ENCODE measurements at places on chromosomes 16 and 17.

DNA sequence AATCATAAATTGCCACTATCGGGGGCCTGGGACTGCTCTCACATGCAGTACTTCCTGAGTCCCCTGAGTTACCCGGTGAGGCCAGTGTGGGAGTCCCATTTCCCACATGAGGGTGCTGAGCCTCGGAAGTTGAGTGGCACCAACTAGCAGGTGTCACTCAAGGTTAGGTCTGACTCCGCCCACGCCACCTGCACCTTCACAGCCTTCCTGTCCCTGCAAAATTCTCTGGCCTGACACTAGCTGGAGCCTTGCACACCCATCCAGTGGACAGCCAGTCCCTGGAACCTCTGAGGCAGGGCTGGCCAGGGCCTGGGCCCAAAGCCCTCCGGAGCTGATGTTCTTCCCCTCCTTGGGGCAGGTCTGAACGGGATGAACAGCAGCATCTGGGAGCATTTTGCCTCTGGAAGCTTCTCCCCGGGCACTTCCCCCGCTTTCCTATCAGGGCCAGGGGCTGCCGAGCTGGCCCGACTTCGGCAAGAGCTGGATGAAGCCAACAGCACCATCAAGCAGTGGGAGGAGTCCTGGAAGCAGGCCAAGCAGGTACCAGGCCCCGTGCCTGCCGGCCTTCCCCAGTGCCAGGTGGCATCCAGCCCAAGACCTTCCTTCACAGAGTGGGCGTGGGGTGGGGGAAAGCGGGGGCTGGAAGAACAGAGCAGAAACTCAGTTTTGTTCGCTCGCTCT, 21.9 kb downstream of the UNC13D start:
- peak; percentile 26 for DNase-seq

DNA sequence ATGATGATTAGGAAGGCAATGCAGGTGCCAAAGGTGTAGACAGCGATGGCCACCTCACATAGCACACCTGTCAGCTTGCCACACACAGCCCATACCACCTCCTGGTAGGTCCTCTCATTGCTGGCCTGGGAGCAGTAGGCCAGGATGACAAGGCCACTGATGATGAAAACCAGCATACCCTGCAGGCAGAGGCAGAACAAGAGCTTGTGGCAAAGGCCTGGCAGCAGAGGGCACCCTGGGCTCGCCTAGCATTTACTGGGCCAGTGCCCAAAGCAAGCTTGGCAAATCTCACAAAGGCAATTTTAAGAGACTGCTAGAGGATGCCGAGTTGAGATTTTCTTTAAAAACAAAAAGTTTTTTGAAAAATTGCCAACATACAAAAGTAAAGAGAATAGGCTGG, 5.9 kb downstream of the SLC38A7 start:
- no peak for DNase-seq

GRCh38 chr16:14109077-14109775, 38.1 kb downstream of the MRTFB start:
- no peak for DNase-seq

- DNase-seq: peak; percentile 34
Observed at GRCh38 chr16:11114366-11115164, 141.4 kb downstream of the SOCS1 start.

GRCh38 chr17:18300725-18301480, 13.9 kb downstream of the TOP3A start:
- DNase-seq: no peak

GRCh38 chr17:2050300-2051060, 4.4 kb upstream of the HIC1 start:
- DNase-seq: peak; percentile 68

- no peak for DNase-seq
Observed at GRCh38 chr16:80459331-80459777, 81.4 kb upstream of the DYNLRB2 start.

DNA sequence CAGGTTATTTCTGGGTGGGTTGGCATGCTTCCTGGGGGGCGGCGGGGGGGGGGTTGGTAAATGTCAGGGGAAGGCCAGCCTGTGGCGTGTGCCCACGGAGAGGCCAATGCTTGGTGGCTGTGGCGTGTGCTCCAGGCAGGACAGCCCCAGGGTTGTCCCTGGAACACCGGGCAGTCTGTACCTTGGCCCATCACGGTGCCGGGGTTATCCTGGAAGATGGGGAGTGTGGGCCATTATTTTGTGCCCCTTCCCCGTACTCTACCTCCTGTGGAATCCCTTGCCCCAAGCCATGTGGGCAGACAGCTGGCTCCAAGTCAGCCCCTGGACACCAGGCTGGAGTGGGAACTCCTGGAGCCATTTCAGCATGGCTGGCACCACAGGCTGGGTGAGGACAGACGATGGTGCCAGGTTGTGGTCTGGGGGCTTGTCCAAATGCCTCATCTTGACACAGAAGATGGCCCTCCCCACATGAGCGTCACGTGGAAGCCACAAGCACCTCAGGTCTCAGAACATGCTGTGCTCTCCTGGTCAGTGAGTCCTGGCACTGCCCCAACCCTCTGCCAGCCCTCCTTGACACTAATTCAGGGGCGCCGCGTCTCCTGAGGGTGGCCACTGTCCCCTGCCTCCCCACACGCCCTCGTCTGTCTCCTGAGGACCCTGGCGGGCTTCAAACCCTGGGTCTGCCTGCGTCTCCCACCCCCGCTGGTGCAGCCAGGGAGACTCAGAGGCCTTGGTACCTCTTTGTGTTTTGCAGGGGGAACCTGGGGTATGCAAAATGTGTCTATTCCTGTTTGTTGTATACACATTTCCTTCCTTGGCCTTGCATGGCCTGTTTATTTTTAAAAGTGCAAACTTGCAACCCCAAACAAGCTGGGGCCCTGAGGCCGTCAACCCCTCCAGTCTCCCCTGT, 4.3 kb downstream of the SLC16A3 start:
- no peak for DNase-seq

DNA sequence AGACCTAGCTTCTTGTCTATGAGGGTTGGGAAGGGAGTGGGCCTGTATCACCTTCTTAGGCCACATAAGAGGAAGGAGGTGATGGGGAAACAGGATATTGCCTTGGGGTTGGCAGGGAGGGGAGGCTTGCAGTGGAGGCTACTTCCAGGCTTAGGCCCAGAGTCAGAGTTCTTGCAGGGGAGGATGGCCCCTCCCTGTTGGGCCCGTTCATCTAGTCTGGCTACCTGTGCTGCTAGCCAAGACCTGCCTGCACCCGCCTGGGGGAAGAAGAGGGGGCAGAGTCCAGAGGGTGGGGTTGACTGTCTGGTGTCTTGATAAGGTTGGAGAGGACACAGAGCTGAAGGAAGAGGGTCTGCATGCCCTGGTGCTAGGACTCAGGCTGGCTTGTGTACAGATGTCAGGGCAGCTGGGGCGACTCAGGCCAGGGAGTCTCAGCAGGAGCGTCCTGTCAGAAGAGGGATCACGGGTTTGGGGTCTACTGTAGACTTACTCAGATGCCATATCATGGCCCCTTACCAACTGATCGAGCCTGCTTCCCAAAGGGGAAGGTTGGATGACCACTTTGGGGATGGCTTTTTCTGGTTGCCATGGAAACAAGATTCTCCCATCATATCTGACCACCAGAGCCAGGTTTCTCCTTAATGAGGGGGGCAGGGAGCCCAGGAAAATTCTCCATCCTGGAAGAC, 5.3 kb downstream of the KDM6B start:
- DNase-seq: no peak

DNA sequence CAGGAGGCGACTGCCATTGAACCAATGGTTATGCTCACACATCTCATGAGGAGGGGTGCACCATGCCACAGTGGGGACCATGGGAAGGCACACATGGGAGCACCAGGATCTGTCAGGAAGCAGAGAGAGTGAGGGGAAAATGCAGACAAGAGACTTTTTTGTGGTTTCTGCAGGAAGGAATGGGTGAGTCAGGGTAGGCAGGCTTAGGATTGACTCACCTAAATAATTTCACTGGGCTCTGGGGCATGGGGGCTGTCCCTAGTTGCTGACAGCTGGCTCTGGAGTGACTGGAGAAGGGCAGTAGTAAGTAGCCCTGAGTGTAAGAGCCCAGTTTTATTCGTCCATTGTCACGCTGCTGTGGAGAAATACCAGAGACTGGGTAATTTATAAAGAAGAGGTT, 202.4 kb downstream of the AXIN2 start:
- DNase-seq: no peak

DNA sequence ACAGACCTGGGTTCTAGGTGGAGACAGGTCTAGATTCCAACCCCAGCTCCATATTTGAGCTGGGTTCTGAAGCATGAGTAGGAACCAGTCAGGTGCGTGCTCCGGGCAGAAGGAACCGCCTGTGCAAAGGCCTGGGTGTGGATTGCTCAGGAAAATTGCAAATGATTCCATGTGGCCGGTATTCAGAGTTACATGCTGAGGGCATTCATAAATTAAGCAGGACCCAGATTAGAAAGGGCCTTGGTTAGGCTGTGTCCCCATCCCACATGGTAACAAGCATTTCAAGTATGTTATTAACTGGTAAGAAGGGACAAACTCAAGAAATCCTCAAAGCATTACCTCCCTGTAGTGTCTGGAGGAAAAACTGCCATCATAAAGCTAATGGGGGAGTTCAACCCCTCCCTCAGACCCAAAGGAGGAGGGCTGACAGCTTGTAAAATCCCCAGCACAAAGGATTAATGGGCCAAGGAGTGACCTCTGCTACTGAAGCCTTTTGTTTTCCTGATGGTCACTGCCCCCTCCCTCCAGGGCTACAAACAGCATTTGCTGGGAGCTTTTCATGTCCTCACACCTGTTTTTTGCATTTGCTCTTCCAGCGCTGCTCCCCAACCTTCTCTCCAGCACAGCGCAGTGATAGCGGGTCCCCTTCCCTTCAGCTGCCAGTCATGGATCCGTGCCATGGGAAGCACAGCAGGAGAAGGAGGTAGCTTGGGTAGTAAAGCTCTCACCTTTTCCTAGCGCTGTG, 218.0 kb downstream of the C16orf95 start:
- DNase-seq: no peak

GRCh38 chr17:78324391-78325075, 35.3 kb downstream of the SOCS3 start:
- no peak for DNase-seq

DNA sequence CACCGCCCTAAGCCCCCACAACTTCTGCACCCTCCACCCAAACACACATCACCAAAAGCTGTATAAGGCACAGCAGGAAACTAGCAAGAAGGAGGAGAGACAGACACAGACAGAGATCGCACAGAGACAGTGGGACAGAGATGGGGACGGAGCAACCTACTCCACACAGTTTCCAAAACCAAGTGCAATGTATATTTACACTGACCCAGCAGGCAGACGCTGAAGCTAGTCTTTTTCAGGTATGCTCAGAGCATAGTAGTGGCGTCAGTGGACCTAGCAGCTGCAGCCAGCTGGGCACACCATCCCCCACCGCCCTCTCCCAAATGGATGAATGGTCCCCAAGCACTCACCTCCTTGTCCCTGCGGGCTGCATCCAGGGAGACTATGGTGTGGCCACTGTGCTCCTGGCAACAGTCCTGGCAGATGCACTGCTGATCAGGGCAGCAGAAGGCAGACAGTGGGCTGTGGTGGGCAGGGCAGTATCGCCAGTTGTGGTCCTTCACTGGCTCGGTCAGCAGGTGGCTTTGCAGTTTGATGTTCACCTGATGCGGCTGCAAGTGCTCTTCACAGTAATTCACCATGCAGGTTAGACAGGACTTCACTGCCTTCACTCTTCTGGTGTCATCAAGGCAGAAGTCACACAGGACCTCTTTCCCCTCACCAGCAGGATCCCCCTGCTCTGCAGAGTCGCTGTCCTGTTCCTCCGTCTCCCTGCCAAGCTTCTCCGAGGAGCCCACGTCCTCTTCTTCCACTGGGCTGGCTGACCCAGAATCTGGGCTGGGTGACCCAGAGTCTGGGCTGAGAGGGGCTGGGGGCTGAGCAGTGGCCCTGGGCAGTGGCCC, 31.5 kb upstream of the FBXW10B start:
- DNase-seq: no peak

DNA sequence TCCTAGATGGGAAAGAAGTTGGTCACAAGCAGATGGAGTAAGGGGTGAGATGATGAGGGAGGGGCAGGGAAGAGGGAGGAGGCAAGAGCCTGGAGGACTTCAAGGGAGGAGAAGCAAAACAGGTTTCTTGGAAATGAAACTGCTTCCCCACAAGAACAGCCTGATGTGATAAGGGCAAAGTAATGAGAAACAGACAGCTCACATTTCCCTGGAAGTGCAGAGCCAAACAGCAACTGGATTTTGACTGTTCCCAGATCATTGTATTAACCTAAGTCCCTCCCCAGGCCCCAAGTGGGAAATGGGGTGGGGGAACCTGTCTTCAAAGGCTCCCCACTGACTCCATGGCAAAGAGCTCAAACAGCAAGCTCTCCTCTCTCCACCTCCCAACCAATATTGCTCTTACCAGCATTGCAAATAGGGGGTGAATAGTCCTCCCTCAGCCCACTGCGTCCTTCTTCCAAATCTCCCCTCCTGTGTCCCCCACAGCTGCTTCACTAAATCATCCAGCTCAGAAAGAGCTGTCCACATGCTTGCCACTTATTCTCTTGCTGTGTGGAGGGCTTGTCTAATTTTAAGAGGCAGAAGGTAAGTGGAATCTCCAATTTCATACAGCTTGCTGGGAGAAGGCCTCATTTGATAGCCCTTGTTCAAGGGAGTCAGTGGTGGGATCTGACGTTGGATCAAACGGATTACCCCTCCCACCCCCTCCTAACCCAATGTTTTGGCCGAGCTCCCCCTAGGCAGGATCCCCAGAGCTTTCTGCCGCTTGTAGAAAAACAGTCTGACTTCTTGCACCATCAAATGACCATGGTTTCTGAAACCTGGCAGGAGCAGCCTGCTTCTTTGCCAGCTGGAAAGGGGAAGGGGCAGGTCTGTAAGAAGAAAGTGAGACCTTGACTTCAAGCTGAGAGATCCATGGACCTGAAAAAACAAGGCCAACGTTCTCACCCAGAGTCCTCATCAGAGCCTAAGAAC, 56.3 kb upstream of the SMIM36 start:
- DNase-seq: no peak

GRCh38 chr17:78729641-78730040, 52.4 kb downstream of the CYTH1 start:
- DNase-seq: no peak

GRCh38 chr17:63881935-63882601, at the start of gene GH2:
TSS of gene GH2 (minus strand) at chr17:63881944. CDS start at chr17:63881801, 143 bp downstream.
- DNase-seq: peak; percentile 71
